HCT116 (cell line): ENCODE measurements at places on chromosomes 13 and 19. TPM values are rescaled to one million over a fixed set of nuclear protein-coding genes. Genes with fewer than 3 reads are reported as not detected.

ZNF85 gene
- total RNA-seq: 2.5 TPM

SPACA4 gene
- total RNA-seq: not detected

COX6B1 gene
- total RNA-seq: 496 TPM

PSG7 gene
- total RNA-seq: not detected

- H3K27me3 ChIP-seq: no peaks in the 10 kb centered on the region
- peak; percentile 22 for DNase-seq
- H3K36me3 ChIP-seq: peaks cover 62% of the 10 kb centered on the region
- peak overlapping the region; percentile 50; the same call in 1 of the 2 replicates for H3K27ac ChIP-seq
- H3K4me1 ChIP-seq: peaks cover 24% of the 10 kb centered on the region
These were observed 7.2 kb downstream of the WDR18 start for GRCh38 chr19:991174-991931.

GRCh38 chr13:65555962-65556361 lies 1674.2 kb downstream of the PCDH9 start:
- H3K27ac ChIP-seq: no peak overlapping the region
- H3K4me1 ChIP-seq: no peaks in the 10 kb centered on the region
- H3K27me3 ChIP-seq: no peaks in the 10 kb centered on the region

GRCh38 chr19:1240925-1241324 lies 626 bp upstream of the ATP5F1D start:
- DNase-seq: no peak
- peaks cover 52% of the 10 kb centered on the region for H3K4me1 ChIP-seq
- peak overlapping the region; percentile 100 for H3K27ac ChIP-seq
- peak overlapping the region; percentile 89 for H3K4me3 ChIP-seq
- H3K27me3 ChIP-seq: no peaks in the 10 kb centered on the region

DNA sequence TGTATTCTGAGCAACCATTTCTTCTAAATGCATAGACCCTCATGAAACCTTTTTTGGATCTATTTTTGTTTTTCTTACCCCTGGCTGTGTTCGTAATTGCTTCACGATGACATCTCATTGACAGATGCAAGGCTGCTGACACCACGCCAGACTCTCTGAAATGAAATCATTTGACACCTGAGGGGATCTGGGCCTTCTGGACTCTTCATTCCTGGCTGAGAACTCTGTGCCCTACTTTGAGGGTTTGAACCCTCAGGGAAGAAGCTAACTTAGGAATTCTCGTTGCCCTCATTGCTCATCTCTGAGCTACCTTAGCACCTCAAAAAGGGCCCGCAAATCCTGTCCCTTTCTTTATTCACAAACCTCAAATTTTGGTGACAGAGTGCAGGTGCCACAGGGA lies 40.5 kb upstream of the NBEA start:
- DNase-seq: no peak
- no peaks in the 10 kb centered on the region for H3K36me3 ChIP-seq
- H3K27me3 ChIP-seq: no peaks in the 10 kb centered on the region
- H3K4me3 ChIP-seq: no peak overlapping the region

DNA sequence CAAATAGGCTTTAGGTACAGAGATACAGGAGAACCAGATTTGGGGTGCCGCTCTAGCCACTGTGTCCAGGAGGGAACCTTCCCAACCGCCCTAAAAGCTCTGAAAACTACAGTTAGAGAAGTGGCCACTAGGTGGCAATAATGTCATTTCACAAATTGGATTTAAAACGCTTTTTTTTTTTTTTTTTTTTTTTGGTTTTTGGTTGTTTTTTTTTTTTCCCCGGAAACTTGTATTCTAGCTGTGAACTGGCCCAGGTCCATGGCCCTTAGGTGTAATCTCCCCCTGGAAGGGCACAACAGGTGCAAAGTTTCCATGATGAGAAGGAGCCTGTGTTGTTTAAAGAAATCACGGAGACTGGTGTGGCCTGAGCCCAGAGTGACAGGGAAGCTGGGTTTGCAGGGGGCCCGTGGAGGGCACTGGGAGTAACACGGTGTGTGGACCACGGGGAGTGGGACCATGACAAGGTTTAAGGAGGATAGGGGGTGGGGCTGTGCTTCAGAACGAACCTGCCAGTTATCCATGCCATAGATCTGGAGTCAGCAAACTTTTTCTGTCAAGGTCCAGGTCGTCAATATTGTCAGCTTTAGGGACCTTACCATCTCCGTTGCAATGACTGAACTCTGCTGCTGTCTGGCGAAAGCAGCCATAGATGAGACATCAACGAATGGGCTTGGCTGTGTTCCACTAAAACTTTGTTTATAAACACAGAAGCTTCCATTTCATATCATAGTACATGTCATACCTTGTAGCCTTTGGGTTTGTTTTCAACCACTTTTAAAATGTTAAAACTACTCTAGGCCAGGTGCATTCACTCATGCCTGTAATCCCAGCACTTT lies 10.1 kb downstream of the OR1I1 start:
- no peak overlapping the region for H3K27ac ChIP-seq
- no peaks in the 10 kb centered on the region for H3K36me3 ChIP-seq
- H3K4me1 ChIP-seq: peaks cover 4% of the 10 kb centered on the region; the same call in 1 of the 2 replicates

GRCh38 chr19:44943801-44944249 lies 1.8 kb downstream of the APOC4 start:
- no peaks in the 10 kb centered on the region for H3K4me1 ChIP-seq
- H3K27me3 ChIP-seq: no peaks in the 10 kb centered on the region
- no peak for DNase-seq
- H3K27ac ChIP-seq: no peak overlapping the region
- no peaks in the 10 kb centered on the region for H3K36me3 ChIP-seq
